ENCODE measurements at places on chromosomes 2 and 18. TPM values are rescaled to one million over a fixed set of nuclear protein-coding genes. Genes with fewer than 3 reads are reported as not detected.

The COL4A4 gene
- total RNA-seq, result 0.39 TPM

The CCDC93 gene
- 35.6 TPM for total RNA-seq

The REG1A gene
- total RNA-seq, result not detected

The MOGAT1 gene
- total RNA-seq, result not detected

The CCDC141 gene
- 36.1 TPM for total RNA-seq

- no peak for DNase-seq
- H3K27me3 ChIP-seq, result no peaks in the 10 kb centered on the region
- H3K27ac ChIP-seq, result no peak overlapping the region
- peaks cover 51% of the 10 kb centered on the region for H3K36me3 ChIP-seq
- H3K4me1 ChIP-seq, result no peaks in the 10 kb centered on the region
Observed at GRCh38 chr2:190929919-190930318, 49.3 kb downstream of the GLS start.

DNA sequence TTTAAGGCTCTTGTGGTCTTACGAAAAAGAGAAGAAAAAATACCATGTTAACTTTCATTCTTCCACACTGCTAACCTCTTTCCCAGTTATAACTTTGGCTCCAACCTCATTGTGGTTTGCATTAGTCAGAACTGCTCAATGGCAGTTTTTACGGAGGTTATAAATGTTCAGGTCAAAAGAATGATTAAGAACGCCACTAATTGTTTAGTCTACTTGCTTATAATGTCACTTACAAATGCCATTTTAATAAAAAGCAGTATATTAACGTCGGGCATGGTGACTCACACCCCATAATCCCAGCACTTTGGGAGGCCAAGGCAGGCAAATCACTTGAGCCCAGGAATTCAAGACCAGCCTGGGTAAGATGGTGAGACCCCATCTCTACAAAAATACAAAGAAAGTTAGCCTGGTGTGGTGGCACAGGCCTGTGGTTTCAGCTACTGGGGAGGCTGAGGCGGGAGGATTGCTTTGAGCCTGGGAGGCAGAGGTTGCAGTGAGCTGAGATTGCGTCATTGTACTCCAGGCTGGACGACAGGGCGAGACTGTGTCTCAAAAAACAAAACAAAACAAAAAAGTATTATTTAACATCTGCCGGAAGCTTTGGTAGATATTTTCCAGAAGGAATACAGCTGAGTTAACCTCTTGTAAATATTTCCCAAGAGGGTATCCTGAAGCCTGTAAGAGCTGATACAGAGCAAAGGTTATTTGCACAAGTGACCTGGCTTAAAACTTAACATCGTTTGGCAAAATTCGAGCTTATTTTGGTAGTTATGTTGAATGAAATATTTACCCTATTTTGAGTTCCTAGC is 5.1 kb downstream of the AGPS start:
- H3K27ac ChIP-seq, result no peak overlapping the region
- H3K36me3 ChIP-seq, result no peaks in the 10 kb centered on the region
- no peak for DNase-seq
- H3K27me3 ChIP-seq, result no peaks in the 10 kb centered on the region

DNA sequence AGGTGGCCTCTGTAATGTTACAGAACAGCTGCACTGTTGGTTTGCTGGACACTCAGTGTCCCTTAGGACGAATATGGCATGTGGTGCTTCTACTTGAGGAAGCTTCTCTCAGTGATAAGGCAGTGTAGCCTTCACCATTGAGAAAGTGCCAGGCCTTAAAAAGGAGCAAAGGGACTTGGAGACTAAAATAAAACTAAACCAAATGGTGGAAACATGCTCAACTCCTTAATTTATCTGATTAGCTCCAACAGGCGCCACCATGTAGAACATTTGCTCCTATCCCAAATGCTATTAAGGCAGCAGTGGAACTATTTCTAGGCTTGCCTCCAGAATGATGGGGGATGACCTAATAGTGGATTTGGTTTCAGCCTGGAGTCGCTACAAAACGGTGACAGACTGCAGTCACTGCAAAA is 77.5 kb upstream of the MYL1 start:
- DNase-seq, result no peak
- H3K27ac ChIP-seq, result no peak overlapping the region
- H3K27me3 ChIP-seq, result no peaks in the 10 kb centered on the region
- H3K36me3 ChIP-seq, result no peaks in the 10 kb centered on the region

All from naive thymus-derived CD4-positive, alpha-beta T cell (primary cell).